ENCODE measurements at places on chromosomes 2 and 18.

DNA sequence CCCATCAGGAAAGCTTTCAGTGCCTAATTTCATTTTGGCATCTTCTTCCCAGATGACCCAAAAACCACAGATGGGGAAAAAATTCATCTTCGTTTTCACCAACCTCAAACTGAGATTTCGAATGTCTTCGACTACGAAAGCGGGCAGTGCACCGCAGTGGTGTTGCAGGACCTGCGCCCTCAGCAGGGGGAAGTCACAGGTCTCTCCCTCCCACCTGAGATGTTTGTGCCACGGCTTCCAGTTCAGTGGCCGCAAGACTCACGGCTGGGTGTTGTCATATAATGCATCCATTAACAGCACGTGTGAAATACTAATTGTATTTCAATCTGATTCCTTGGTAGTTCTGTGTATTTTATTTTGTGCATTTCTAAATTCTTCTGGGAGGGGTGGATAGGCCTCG lies 66.2 kb upstream of the SALL3 start:
- DNase-seq, result no peak

DNA sequence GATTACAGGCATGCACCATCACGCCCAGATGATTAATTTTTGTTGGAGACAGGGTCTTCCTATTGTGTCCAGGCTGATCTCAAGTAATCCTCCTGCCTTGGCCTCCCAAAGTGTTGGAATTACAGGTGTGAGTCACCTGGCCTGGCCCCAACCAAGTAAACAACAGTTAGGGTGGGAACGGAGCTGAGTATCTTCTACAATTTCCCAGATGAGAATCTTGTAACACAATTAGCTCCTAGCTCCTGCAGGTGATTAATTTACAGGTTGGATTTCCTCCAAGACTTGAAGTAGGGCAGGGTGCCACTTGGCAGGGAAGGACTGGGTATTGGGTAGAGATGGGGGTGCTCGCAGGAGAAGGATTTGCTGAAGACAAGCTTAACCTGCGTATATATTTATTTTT lies 17.8 kb downstream of the NLRC4 start:
- DNase-seq, result no peak

- no peak for DNase-seq
These were observed 43.1 kb downstream of the MOGAT1 start for GRCh38 chr2:222714361-222715241.

- no peak for DNase-seq
These were observed 1467.8 kb downstream of the DPP10 start for GRCh38 chr2:115910270-115910669.

GRCh38 chr2:200042102-200042735 lies 86.8 kb downstream of the MAIP1 start:
- DNase-seq, result no peak

- DNase-seq, result no peak
These were observed 131.6 kb downstream of the CABLES1 start for GRCh38 chr18:23266717-23267446.

- DNase-seq, result no peak
These were observed 8.6 kb downstream of the SNRNP27 start for GRCh38 chr2:69902213-69902922.

DNA sequence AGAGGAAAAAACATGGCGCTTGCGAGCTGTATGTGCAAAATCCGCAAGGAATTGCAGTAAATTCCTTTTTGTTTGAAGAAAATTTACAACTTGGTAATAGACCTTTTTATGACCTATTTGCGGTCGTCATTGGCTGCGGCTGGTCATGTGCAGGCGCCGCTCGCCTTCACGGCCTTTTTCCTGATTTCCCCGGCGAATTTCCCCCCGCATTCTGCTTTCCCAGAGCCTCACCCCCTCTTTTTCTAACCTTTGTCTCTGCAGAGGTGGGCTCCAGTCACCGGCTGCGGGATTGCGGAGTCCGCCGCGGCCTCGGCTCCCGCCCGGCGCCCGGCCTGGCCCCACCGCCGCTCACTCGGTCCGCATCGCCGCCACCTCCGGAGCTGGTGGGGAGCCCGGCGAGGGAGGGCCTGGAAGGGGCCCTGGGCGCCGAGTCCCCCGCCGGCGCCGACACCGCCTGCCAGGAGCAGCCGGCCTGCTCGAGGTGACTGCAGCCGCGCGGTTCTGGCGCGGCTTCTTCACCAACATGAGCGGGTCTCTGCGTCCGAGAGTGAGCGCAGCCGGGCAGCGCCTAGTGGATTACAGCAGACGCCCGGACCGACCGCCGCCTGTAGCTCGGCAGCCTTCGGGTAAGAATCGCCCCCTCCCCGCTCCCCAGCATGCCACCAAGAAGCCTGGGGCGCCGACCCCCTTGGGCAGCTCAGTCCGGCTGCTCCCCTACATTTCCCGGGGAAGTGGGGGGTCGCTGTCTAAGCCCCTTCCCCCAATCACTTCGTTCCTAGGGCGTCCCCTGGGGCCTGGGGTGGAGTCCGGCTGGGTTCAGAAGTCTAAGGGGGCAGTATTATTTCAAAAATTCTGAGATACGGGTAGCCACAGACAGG lies 7.1 kb downstream of the HOXD8 start:
- DNase-seq, result no peak

DNA sequence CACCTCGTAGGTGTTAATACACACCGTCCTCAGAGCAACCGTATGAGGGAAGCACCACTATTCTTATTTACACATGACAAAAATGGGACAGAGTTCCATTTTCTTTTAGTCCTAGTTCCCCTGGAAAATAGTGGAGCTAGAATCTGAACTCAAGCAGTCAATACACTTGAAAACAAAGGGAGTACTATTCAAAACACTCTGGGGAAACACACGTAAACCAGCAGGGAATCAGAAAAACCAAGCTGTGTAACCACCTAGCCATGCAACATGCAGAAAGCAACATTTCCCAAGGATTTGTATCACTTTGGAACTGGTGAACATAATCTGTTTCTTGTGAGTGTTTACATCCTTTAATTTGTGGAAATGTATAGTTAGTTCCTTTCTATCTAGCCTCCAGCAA lies 208.2 kb downstream of the UBE2E3 start:
- no peak for DNase-seq

GRCh38 chr18:77472509-77472908 lies 222.9 kb downstream of the GALR1 start:
- no peak for DNase-seq

- no peak for DNase-seq
These were observed 117.3 kb downstream of the FEZ2 start for GRCh38 chr2:36480636-36481035.

GRCh38 chr2:109472974-109473373 lies 140.8 kb downstream of the SEPTIN10 start:
- no peak for DNase-seq

- DNase-seq, result no peak
These were observed 10.4 kb downstream of the EN1 start for GRCh38 chr2:118837067-118837466.

DNA sequence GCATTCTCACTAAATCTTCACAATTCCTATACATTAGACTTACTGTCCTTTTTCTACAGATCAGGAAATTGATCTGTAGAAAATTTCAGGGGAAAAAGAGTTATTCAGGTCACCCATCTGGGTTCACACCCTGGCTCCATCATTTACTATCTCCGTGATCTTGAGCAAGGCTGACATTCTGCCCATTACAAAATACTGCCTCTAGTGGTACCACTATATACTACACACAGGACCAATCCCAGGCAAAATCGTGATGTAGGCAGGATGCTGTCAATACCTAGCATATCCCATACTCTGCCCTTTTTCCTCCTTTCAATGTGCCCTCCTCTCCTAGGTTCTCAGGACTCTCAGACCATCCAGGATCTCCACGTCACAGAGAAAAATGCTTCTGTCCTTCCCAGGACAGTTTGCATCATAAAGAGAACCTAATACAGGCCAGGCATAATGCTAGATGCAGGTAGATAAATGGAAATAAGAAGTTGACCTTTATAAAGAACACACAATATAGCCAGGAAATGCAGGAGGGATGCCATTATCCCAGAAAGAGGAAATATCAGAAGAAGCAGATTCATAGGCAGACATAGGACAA lies 101.9 kb downstream of the CDH20 start:
- DNase-seq, result no peak

DNA sequence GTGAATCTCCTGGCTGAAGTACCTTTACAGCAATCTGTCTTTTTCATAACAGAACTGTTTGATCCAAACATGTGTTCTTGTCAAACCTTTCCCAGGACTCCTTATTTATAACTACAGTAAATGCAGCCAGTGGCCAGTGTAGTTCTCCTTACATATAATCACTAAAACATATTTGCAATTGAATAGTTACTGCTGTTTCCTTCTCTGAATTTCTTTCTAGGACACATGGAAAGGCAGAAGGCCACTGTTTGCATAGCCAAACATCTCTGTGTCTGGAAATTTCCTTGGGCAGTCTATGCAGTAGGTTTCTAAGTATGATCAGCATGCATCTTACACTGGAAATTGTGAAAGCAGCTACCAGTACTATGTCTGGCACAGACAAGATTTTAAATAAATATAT lies 57.4 kb upstream of the COL3A1 start:
- no peak for DNase-seq

- no peak for DNase-seq
These were observed 2.1 kb downstream of the PCBP1 start for GRCh38 chr2:70089220-70089982.

GRCh38 chr18:63683890-63684289 lies 18.9 kb upstream of the SERPINB11 start:
- DNase-seq, result no peak

DNA sequence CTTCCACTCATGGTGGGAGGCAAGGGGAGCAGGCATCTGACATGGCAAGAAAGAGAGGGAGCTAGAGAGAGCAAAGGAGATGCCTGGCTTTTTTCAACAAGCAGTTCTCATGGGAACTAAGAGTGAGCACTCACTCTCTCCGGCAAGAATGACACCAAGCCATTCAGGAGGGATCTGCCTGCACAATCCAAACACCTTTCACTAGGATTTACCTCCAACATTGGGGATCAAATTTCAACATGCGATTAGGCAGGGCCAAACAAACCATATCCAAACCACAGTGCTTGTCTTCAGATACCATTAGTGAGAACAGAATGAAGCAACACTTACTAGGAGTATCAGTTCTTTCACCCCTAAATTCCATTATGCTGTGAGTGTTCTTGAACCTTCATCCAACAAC lies 77.3 kb downstream of the FIGN start:
- no peak for DNase-seq

GRCh38 chr2:135840601-135841000 lies 3.6 kb upstream of the LCT start:
- peak; percentile 1 for DNase-seq

- DNase-seq, result no peak
These were observed 50.6 kb downstream of the C2orf76 start for GRCh38 chr2:119316066-119316465.

DNA sequence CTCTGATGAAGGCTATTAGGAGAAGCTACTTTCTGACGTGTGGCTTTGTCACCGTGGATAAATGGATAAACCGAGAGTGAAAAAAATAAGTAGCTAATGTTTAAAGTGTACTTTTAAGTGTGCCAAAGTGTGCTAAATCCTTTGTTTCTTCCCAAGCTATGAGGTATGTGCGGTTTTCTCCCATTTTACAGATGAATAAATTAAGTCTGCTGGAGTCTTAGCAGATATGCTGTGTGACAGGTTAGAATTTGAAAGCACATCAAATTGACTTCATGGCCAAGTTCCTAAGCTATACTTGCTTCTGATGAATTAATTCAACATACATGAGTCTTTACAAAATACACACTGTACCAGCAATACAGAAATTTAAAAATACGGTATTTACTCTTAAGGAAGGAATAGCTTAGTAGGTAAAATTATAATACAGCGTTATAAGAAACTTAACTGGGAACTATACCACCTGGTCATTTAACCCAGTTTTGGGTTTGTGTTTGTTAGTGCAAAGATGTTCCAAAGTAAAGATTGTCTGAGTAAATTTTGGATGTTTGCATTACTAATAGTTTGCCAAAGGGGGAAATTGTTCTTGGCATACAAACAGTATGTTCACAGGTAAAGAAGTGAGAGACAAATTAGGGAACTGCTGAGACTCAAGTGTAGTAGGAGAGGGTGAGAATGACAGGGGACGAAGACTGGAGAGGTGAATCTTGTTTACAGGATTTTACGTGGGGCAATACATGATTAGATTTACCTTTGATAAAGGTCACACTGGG lies 1.4 kb downstream of the AGPS start:
- DNase-seq, result no peak

DNA sequence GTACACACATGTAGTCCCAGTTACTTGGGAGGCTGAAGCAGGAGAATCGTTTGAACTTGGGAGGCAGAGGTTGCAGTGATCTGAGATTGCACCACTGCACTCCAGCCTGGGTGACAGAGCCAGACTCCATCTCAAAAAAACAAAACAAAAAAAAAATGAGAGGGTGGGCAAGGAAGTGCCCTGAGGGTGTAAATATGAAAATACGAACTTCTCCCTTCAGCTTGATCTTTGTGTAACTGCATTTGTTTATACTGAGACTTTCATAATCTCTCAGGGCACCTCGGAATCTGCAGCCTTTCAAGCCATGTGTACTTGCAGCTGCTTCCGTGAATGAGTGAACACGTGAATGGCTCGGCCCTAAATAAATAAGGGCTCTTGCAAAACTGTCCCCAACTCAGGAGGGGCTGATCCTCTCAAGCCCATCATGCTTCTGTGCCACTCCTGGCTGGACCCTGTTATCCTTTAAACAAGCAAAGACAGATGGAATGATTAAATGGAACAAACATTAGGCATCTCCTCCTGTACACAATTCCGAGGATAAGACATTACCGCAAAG lies 96.8 kb downstream of the BOD1L2 start:
- no peak for DNase-seq

GRCh38 chr18:63140997-63141777 lies 178.4 kb downstream of the BCL2 start:
- no peak for DNase-seq

DNA sequence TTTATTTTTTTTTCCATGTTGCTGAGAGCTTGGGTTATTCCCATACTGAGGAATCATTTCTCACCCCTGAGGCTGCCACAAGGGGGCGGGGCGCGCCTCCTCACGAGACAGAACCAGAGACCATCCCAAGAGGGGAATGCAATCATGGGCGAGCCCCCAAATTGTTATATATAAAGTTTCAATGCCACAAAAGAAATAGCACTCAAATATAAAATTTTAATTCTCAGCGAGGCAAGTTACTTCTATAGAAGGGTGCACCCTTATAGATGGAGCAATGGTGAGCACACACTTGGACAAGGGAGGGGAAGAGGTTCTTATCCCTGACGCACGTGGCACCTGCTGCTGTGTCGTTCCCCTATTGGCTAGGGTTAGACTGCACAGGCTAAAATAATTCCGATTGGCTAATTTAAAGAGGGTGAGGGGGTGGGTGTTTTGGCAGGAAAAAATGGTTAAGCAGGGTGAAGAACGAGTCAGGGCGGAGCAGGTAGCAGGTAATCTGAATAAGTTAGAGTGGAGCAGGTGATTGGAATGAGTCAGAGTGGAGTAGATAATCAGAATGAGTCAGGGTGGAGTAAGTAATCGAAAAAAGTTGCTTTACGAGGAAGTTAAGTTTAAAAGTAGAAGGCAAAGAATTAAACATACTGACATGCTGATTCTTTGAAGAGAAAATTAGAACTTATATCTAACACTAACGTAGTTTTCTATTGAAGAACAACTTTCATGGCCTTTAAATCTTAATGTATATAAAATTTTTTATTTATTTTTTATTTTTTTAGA lies 177.5 kb downstream of the MTCL1 start:
- DNase-seq, result no peak

- DNase-seq, result peak; percentile 38
These were observed 4.1 kb downstream of the ITGA6 start for GRCh38 chr2:172431463-172431862.

All from hippocampal formation (tissue), 2 donors.